ENCODE measurements at places on chromosomes 2 and 18.

DNA sequence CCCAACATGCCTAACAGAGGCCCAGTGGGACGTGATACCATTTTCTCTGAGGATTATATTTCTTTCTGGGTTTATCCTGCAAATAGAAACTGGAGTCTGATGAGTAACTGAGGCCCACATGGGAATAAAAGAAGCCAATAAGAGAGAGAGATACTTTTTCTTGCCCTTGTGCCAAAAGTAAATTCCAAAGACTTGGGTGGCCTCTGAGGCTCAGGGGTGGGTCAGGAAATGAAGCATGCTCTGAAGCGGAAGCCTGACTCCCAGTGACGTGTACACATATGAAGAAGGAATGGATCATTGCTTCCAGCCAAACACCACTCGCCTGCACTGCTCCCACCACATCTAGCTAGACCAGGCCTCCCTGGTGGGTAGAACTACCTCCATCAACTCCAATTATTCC, 273.6 kb upstream of the NCKAP5 start:
- DNase-seq: no peak

GRCh38 chr2:152335726-152336118, 748 bp downstream of the FMNL2 start:
- DNase-seq: no peak

GRCh38 chr2:71581026-71581425, 127.7 kb downstream of the DYSF start:
- DNase-seq: no peak

DNA sequence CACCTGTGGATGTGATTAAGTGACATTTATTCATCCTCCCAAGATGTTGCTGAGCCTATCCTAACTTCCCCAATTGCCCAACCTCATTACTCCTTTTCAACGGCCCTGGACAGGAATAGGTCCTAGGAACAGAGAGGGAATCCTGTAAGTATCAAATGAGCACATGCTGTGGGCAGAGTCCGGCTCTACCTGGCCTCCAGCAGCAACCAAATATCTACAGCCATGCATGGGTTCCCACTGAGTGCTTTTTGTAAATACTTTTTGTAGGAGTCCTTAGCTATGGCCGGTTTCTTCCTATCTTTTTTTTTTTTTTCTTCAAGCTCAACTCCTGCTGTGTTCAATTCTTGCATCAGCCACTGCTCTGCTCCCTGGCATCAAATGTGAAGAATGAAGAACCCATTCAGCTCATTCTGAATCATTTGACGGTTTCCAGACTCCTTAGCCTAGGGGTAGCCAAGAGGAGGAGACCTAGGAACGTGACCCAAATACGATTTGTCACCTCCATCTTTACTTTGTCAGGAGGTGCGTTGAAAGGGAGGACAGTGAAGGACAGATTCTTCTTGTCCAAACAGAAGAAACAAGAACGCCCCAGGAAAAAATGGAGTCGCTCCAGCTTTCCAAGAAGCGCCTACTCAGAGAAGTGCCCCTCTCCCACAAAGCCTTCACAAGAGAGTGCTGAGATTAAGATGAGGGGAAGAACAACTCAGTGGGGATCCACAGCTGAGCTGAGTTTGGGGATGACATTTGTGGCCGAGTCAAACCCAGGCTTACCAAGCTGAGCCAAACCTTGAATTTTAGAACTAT, 46.7 kb upstream of the LCLAT1 start:
- DNase-seq: no peak

DNA sequence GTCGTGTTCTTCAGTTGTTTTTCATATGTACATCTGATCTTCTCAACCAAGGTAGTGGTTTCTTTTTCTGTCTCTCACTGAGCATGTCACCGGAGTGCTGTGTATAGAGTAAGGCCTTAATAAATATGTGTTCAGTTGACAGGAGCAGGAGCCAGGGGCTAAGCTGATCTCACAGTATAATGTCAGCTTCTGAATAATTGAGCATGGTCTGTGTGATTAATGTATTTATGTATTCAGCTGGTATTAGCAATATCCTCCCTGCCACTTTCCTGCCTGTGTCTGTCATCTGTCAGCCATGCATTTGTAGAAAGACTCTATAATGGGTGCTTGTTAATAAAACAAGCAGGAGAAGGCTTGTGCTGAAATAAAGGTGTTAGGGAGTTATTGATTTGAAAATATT, 198.9 kb downstream of the ADCYAP1 start:
- no peak for DNase-seq

GRCh38 chr2:231593666-231594065, 1.0 kb downstream of the TEX44 start:
- no peak for DNase-seq

GRCh38 chr2:239046822-239047221, 198.9 kb downstream of the TWIST2 start:
- DNase-seq: no peak
